NCI-H2029 treated with DMSO at 0.1 percent for 48 hours (cell line): ENCODE measurements at places on chromosomes 4 and X.

GRCh38 chrX:107205770-107206696, at the start of the genes DNAAF6 and NUP62CL:
TSS of gene DNAAF6 (plus strand) at chrX:107206611. CDS start at chrX:107212876, 6,265 bp downstream.
TSS of gene NUP62CL (minus strand) at chrX:107206433. CDS start at chrX:107175146, 31,287 bp downstream.
- DNase-seq: peak; percentile 39

- DNase-seq: no peak
Measured at GRCh38 chr4:84176016-84176415, 323.1 kb downstream of the NKX6-1 start.

DNA sequence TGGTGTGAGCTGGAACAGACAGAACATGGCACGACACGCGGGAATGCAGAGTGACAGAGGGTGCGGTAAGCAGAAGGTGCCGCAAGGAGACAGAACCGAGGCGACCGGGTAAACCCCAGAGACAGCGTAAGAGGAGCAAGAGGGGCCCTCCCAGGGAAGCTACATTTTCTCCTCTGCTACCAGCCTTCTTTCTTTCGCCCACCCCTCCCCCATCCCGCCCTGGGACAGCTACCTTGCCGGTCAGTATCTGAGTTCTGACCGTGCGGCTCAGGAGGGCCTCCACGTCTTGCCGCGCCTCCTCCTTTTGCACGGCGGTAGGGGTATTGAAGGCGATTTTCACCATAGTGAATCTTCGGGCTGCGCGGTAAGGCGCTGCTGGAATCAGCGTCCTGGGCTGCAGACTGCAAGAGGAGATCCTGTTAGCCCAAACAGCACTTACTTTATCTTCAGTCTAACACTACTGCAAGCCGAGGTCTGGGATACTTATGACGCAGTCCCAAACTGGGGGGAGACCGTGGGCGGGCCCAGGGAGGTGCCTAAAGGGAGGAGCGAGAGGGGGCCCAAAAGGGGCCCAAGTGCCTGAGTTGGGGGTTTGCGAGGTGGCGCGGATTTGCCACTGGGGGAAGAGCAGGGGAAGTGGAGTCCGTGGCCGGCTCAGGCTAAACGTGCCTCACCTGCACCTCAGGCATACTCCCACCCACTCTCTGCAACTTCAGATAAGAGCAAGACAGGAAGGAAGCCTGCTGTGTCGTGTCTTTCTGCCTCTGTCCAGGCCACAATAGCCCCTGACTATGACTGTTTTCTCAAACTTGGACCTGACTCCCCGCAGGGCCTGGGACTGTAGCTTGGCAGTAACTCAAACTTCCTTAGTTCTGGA, at the start of gene ITM2A:
Gene ITM2A, minus strand, starts transcription at position 462 of the 877 bp plus-strand sequence. Its CDS starts 119 bp downstream, at position 343.
- no peak for DNase-seq

GRCh38 chr4:7029212-7029611, 14.0 kb upstream of the TADA2B start:
- no peak for DNase-seq

DNA sequence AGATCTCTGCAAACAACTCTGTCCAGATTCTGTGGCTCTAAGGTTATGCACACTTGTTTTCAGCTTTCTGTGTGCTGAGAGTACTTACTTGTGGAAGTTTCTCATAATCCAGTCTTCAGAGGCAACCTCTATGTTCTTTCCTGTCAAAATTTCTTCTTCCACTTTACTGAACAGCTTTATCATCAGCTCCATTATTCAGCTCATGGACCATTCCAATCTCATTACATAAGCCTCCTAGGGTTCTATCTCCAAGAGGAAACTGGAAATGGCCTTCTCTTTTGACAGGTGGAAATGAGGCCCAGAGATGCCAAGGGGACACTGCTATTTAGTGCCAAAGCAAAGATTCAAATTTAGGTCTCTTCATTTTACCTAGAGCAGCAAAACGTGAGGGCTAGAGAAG, 61.3 kb downstream of the CHRDL1 start:
- DNase-seq: no peak

DNA sequence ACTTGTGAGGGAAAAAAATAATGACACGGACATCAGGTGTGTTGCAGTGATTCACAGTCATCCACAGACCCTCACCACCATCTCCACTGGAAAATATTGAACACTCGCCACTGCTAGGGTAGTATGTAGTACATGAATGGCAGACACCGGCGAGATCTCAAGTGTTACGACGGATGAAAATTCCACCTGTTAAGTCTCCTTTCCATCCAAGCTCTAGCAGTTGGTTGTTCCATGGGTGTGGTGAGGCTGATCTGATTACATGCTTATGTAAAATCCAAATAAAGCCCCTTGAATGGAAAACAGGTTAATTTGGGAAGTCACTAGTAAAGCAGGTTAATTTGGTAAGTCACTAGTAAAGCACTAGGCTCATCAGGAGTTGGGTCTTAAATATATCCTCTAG, 1.1 kb upstream of the ARMCX4 start:
- DNase-seq: no peak

DNA sequence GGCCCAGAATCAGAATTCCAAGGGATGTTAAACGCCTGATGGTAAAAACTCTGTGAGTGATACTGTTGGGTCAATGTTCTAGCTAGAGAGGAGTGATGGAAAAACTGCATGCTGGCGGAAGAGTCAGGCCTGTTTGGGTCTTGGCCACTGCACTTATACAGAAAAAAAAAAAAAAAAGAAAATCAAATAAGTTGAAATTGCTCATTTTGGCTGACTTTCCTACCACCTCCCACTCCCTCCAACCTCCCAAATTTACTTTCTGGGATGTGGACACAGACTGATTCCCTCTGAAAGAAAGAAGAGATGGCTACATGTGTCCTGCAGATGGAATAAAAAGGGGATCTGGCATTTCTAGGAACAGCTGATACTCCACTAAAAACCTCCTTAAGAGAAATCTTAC, 234.1 kb upstream of the GIMD1 start:
- DNase-seq: no peak

- peak; percentile 8 for DNase-seq
Measured at GRCh38 chrX:133005042-133005441, 46.6 kb upstream of the HS6ST2 start.

DNA sequence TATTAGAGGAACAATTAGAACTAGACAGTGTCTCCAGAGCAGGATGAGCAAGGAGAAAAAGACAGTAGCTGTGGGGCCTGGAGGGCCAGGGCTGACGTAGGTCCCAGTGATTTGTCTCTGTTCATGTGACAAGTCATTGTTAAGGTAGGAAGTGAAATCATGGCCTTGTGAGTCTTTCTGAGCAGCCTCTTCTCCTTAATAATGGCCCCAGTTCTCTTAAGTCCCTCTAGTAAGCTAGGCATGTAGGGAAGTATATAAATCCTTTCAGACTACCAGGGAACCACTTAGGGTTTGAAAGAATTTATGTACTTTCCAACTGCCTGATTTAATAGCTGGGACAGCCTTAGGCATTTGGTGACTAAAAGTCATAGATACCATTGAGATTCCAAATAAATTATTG, 133.0 kb downstream of the KLHL8 start:
- DNase-seq: no peak
